Aorta (tissue), 5 donors: ENCODE measurements at places on chromosomes 2 and 18. TPM values are rescaled to one million over a fixed set of nuclear protein-coding genes. Genes with fewer than 3 reads are reported as not detected.

- peaks cover 11% of the 10 kb centered on the region for H3K4me1 ChIP-seq
- no peak for DNase-seq
- no peaks in the 10 kb centered on the region for H3K27me3 ChIP-seq
- no peak overlapping the region for H3K4me3 ChIP-seq
These were observed 60.1 kb downstream of the LIMS1 start for GRCh38 chr2:108594132-108594981.

DNA sequence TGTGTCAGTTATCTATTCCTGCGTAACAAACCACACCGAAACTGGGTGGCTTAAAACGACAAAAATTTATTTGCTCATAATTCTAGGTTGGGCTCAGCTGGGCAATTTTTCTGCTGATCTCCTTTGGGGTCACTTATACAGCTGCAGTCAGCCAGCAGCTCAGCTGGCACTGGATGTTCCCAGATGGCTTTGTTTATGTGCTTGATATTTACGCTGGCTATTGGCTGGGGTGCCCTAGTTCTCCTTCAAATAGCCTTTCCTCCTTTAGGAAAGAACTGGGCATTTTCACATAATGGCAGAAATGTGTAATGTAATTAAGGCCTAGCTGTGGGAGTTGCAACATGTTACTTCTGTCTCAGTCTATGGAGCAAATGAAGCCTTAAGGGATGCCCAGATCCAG lies 142.2 kb downstream of the B3GNT2 start:
- H3K4me3 ChIP-seq, result no peak overlapping the region
- no peak for DNase-seq
- no peak overlapping the region for H3K27ac ChIP-seq
- H3K27me3 ChIP-seq, result no peaks in the 10 kb centered on the region

DNA sequence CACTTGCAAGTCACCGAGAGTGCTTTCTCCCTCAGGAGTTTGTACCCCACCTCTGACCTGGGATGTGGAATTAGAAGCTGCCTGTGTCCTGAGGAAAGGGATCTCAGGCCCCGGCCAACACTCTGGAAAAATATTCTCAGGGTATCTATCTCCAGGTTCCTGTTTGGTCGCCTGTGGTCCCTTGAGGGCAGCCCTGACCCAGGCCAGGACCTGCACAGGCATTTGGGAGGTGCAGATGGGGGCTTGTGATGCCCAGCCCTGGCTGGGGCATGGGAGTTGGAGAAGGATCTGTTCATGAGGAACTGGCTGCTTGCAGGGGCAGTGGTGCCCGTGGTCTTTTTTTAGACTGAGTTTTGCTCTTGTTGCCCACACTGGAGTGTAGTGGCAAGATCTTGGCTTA lies 46.3 kb downstream of the MYCN start:
- H3K4me1 ChIP-seq, result no peaks in the 10 kb centered on the region
- no peak for DNase-seq
- no peaks in the 10 kb centered on the region for H3K27me3 ChIP-seq
- no peaks in the 10 kb centered on the region for H3K36me3 ChIP-seq

- no peak overlapping the region for H3K4me3 ChIP-seq
- H3K36me3 ChIP-seq, result no peaks in the 10 kb centered on the region
- no peak overlapping the region for H3K27ac ChIP-seq
These were observed 195.1 kb downstream of the RTP5 start for GRCh38 chr2:242064364-242065250.

Gene MAP3K19
- not detected for total RNA-seq

DNA sequence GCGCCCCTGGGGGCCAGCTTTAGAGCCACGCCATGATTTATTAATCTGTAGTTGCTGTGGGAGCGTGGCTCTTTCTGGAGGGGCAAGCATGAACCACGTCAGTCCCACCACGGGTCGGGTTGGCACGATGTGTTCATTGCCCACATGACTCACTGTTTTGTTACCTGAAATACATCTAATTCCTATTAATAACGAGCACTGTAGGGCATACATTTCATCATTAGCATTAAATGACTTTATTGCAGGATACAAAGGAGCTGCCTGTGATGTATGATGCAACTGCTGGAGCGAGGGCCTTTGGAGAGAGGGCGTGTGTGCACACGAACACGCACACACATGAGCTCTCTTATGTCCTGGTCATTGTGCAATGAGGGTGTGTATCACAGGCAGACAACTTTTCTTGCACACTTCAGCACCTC lies 127.0 kb downstream of the INHBB start:
- H3K27me3 ChIP-seq, result no peaks in the 10 kb centered on the region
- no peaks in the 10 kb centered on the region for H3K36me3 ChIP-seq
- no peak for DNase-seq
- H3K4me3 ChIP-seq, result no peak overlapping the region
- no peak overlapping the region for H3K27ac ChIP-seq
- peaks cover 5% of the 10 kb centered on the region for H3K4me1 ChIP-seq

Gene TUBA3E
- total RNA-seq, result not detected

Gene RMND5A
- total RNA-seq, result 22.5 TPM

DNA sequence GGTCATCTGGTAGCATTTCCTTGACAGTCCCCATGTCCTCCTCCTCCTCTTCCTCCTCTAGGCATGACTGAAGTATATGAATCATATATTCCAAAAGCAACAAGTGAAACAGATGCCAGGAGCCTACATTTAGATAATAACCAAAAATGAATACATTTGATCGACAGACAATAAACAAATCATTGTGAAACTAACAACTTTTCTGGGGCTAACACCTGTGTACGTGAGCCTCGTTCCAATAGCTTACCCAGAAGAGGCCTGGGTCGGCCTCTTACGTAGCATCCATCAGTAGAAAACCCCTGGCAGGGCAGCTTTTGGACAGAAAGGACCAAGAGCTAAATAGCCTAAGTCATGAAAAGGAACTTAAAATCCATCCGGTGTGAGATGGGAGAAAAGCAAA lies 15.3 kb upstream of the CREG2 start:
- H3K4me1 ChIP-seq, result no peaks in the 10 kb centered on the region
- H3K36me3 ChIP-seq, result no peaks in the 10 kb centered on the region
- no peak overlapping the region for H3K27ac ChIP-seq
- no peaks in the 10 kb centered on the region for H3K27me3 ChIP-seq
- no peak overlapping the region for H3K4me3 ChIP-seq
- no peak for DNase-seq

DNA sequence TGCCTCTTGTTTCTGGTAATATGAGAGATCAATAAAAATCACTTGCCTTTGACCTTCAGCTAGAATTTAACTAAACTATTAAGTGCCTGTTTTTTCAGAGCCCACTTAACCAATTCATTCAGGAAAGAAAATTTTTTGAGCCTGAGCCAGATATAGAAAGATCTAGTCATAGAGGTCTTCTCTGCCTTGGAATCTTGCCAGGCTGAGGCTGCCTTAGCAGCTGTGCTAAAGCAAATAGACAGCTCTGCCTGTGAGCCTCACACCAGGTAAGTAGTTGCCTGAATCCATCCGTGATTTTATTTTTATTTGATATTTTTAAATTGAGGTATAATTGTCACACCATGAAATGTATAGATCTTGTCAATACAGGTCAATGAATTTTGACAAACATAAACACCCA lies 27.4 kb downstream of the EVX2 start:
- no peak overlapping the region for H3K4me3 ChIP-seq
- no peaks in the 10 kb centered on the region for H3K36me3 ChIP-seq
- peaks cover 2% of the 10 kb centered on the region for H3K27me3 ChIP-seq
- no peak overlapping the region for H3K27ac ChIP-seq
- DNase-seq, result no peak
